ENCODE measurements at places on chromosomes 16 and 17.

DNA sequence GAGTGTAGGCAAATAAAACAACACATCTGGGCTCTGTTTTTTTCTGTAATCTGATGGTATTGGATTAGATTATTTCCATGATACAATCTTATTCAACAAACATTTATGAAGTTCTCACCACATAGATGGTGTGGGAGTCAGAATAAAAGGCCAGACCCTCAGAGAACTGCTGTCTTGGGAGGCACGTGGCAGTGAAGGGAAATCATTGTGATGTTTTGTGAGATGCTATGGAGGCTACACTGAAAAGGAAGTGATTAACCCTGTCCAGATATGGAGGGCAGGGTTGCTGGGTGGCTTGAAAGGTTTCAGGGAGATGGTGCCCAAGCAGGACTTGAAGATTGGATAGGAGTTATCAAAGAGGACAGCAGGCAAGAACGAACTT is 35.6 kb downstream of the DHRS7B start:
- DNase-seq: no peak

- no peak for DNase-seq
Measured at GRCh38 chr16:4318451-4318910, 2.6 kb downstream of the GLIS2 start.

GRCh38 chr17:81537856-81538555 is 9.8 kb downstream of the FSCN2 start:
- DNase-seq: no peak

DNA sequence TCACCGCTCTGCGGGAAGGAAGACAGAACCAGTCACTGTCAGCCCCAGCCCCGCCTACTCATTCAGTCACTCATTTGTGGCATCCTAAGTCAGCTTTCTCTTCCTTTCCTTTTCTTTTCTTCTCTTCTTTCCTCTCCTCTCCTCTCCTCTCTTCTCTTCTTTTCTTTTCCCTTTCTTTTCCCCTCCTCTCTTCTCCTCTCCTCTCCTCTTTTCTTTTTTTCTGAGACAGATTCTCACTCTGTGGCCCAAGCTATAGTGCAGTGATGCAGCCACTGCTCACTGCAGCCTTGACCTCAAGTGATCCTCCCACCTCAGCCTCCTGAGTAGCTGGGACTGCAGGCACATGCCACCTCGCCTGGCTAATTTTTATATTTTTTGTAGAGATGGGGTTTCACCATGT is 10.6 kb upstream of the KLHL36 start:
- no peak for DNase-seq

DNA sequence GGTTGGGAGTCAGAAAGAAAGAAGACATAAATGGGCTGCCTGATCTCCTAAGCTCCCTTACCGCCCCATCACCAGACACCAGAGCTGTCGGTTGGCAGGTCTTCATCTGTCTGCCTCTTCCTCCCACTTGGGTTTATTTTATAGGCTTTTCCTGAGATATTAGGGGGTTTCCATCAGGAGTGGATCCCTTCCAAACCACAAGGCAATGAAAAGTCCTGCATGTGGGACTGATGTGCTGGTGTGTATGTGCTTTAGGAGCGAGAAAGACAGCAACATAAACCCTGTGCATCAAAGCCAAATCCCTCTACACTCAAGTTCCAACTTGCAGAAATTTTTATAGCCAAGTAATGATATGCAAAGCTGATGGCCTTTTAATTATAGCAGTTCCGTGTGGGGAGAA is 389.5 kb downstream of the SLC39A11 start:
- DNase-seq: peak; percentile 86

GRCh38 chr17:3879186-3879585 is 13.7 kb downstream of the CAMKK1 start:
- peak; percentile 53 for DNase-seq

DNA sequence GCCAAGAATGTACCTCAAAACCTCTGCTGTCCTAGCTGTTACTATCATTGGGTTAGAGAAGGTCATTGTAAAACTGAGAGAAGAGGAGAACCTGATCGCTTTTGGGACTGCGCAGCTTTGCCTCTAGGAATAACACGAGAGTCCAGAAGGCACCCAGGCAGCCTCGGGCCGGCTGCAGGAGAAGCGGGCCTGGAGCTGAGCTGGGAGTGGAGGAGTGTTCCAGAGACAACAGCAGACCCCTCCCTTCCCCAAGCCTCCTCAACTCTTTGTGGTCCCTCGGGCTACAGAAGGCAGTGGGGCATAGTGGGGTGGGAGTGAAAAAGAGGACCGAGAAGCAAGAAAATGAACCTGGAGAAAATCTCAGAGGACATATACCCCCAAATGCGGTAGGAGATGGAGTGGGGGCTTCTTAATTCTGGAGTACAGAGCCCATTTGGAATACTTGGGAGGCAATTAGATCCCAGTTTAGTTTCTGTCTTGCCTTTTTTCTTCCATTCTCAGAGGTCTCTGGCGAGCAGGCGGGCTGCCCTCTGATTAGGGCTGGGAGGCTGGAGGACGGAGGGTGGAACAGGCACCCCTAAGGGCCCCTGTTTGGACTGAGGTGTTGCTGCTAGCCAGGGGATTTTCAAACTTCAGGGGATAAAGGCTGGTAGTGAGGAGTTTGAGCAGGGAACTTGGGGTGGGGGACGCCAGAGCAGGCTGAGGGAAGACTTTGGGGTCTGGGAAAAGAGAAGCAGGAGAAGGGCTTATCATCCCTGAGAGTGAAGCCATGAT is 13.3 kb upstream of the HOXB2 start:
- DNase-seq: no peak

GRCh38 chr16:58044266-58045019 is 18.9 kb downstream of the MMP15 start:
- no peak for DNase-seq

DNA sequence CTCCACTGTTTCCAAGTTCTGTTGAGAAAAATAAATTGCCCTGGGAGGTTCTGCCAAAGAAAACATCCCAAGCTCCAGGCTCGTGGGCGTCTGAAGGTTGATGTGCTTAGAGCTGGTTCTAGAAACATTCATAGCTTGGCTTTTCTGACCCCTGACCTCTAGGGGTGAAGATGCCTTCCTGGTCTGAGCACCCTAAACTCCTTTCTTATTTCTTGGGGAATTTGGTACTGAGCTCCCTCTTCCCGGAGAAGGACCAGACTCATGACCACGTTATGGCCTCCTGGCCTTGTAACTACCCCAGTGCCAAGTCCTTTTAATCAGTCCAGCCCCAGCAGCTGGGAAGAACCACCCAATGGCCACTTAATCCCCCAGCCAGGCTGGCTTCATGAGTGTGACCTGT is 66.4 kb downstream of the MYH11 start:
- no peak for DNase-seq

- no peak for DNase-seq
Measured at GRCh38 chr16:12348733-12349704, 372.5 kb downstream of the SNX29 start.

DNA sequence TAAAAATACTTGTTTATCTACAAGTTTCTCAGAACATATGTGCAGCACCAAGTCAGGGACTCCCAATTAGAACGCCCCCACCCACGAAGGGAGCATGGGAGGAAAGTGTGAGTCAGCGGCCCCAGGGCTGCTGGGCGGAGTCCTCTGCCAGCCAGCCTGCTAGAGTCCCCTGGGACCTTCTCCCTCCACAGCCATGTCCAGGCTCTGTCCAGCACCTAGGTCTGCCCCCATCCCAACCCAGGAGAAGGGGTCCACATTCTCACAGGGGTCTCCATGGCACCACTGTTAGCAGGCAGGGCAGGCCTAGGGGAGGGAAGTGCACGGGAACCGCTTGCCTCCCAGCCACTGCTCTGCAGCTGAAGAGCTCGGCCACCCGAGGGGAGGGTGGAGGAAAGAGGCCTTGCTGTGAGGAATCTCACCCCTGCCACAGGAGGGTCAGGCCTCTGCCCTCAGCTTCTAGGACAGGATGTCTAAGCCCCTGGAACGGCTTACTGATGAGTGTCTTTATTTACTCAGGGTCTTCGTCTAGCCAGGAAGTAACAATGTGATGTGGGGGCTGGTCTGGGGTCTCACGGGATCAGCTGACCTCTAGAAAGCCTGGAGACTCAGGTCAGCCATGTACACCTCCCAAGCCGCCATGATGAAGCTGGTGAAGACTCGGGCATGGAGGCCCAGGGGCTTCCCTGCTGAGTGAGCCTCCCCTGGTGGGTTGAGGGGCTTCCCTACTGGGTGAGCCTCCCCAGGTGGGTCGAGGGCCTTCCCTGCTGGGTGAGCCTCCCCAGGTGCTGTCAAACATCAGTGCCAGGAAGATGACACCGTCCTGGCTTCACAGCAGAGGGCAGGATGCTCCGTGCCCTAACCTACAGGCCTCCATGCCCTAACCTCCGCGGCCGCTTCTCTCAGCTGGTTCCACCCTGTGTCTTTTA is 190.3 kb downstream of the RBFOX3 start:
- peak; percentile 23 for DNase-seq

DNA sequence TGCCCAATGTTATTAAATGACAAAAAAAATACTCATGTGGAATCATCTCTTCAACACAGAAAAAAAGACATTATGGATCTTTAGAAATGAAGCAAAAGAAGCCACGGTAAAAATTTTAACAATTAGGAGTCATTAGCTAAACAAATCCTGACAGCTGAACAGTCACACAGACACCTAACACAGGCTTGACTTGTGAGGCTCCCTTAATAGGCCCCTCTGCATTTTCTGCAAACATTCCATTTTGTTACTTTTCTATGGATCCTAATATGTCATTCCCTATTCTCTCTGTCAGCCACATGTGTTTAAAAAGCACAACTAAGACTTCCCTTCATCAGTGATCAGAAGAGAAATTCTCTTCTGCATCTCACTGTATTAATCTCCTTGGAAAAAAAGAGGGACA is 1331.5 kb downstream of the CDH8 start:
- DNase-seq: no peak

All from fibroblast of skin of right quadriceps (primary cell).